Bronchial smooth muscle cell (primary cell): ENCODE measurements at places on chromosomes 3 and 15. TPM values are rescaled to one million over a fixed set of nuclear protein-coding genes. Genes with fewer than 3 reads are reported as not detected.

FEZF2 gene
- not detected in 2 replicates for total RNA-seq

ARRDC4 gene
- total RNA-seq = 6.3 and 7.7 TPM in 2 replicates

GADL1 gene
- total RNA-seq = 1.1 and 1.9 TPM in 2 replicates

CX3CR1 gene
- not detected in 2 replicates for total RNA-seq

LRRK1 gene
- 9.1 and 10.8 TPM in 2 replicates for total RNA-seq

MED12L gene
- 0.09 and 0.47 TPM in 2 replicates for total RNA-seq

ARGFX gene
- not detected in 2 replicates for total RNA-seq

SKOR1 gene
- total RNA-seq = 0.16 and 0.17 TPM in 2 replicates

MUSTN1 gene
- total RNA-seq = not detected in 2 replicates

PHLDB2 gene
- 19.5 and 22.9 TPM in 2 replicates for total RNA-seq

XCR1 gene
- under 0.01 TPM in 1 of 2 replicates, not detected in the other for total RNA-seq

ANKUB1 gene
- total RNA-seq = not detected in 2 replicates

SOX14 gene
- total RNA-seq = not detected in 2 replicates

MB21D2 gene
- total RNA-seq = 3.5 and 5.1 TPM in 2 replicates

TRAT1 gene
- total RNA-seq = not detected in 2 replicates
